ENCODE measurements at places on chromosomes 11 and 22. TPM values are rescaled to one million over a fixed set of nuclear protein-coding genes. Genes with fewer than 3 reads are reported as not detected.
A peak's percentile ranks its signal among the peaks of the same experiment; 100 is the strongest.

- H3K27me3 ChIP-seq = no peaks in the 10 kb centered on the region
- no peaks in the 10 kb centered on the region for H3K36me3 ChIP-seq
- no peaks in the 10 kb centered on the region for H3K4me1 ChIP-seq
- no peak overlapping the region for H3K4me3 ChIP-seq
- no peak overlapping the region for H3K27ac ChIP-seq
Observed at GRCh38 chr22:49203859-49204598, 623.6 kb downstream of the BRD1 start.

The XNDC1N gene
- 7.8 TPM for total RNA-seq

- H3K27me3 ChIP-seq = no peaks in the 10 kb centered on the region
- peaks cover 28% of the 10 kb centered on the region for H3K4me1 ChIP-seq
- peak overlapping the region; percentile 74 for H3K27ac ChIP-seq
- peak; percentile 85 for DNase-seq
- H3K4me3 ChIP-seq = peak overlapping the region; percentile 67
Observed at GRCh38 chr11:46237248-46238077, 40.0 kb upstream of the CREB3L1 start.

The LRRN4CL gene
- 0.17 TPM for total RNA-seq

DNA sequence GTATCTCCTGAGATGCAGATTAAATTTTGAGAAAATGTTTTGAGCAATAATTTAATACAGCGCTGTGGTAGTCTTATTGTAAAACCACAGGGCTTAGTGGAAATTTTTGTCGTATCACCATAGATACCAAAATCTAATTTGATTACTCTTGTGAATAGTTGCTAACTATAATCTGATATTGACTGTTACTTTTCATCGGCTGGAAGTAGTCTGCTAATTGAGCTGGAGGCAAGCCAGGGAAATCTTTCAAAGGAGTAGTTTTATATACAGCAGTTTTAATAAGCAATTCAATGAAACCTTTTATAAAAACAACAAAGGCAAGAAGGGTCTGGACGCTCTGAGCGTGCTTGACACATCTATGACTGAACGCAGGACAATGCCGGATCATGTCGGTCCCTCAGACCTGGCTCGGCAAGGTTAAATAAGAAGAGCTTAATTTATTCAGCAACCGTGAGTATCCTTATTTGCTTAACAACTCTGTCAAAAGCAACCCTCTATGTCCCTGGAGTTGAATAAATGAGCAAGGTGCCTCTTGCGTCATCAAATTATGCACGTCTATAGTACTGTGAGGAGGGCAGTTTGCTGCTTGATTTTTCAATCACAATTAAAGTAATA, 121.2 kb downstream of the NCAM1 start:
- H3K4me3 ChIP-seq = no peak overlapping the region
- H3K27me3 ChIP-seq = no peaks in the 10 kb centered on the region
- no peak overlapping the region for H3K27ac ChIP-seq
- no peaks in the 10 kb centered on the region for H3K4me1 ChIP-seq

The CLCF1 gene
- 17.4 TPM for total RNA-seq
